ENCODE measurements at places on chromosomes 3 and 15.

DNA sequence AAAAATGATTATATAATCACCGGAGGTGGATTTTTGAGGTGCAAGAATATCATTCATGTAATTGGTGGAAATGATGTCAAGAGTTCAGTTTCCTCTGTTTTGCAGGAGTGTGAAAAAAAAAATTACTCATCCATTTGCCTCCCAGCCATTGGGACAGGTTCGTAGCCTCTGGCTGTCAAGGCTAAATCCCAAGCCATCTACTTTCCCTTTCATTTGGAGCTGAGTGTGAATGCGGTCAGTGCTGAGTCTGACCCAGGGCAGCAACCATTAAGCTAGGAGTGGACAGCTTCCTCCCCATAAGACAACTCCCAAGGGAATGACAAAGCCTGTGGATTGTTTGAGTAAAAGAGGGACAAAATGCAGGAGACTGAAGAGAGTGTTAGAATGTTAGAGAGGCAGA is 33.6 kb downstream of the PARP14 start:
- DNase-seq: no peak

DNA sequence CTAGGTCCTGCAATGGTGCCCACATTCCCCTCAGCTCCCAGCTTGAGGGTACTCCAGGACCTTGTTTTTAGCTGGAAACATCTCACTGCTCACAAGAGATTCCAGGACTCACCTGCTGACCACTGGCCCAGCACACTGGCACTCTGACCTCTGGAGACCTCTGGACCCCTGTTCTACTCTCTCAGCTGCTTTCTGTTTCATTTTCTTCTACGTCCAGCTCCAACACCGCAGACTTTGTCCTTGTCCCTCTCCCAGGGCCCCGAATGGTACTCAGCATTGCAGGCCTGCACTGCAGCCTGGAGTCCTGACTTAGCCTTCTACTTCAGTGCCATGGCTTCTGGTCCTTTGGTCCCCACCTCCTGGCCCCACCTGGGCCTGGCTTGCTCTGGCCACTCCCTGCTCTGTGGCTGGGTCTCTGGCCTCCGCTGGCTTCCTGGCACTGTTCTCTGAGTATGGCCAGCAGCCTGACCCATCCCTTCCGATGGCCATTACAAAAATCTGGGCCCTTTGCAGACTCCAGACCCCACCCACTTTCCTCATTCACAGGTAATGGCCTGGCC is 27.9 kb downstream of the KY start:
- DNase-seq: no peak

GRCh38 chr15:50278496-50278895 is 13.0 kb upstream of the HDC start:
- no peak for DNase-seq

DNA sequence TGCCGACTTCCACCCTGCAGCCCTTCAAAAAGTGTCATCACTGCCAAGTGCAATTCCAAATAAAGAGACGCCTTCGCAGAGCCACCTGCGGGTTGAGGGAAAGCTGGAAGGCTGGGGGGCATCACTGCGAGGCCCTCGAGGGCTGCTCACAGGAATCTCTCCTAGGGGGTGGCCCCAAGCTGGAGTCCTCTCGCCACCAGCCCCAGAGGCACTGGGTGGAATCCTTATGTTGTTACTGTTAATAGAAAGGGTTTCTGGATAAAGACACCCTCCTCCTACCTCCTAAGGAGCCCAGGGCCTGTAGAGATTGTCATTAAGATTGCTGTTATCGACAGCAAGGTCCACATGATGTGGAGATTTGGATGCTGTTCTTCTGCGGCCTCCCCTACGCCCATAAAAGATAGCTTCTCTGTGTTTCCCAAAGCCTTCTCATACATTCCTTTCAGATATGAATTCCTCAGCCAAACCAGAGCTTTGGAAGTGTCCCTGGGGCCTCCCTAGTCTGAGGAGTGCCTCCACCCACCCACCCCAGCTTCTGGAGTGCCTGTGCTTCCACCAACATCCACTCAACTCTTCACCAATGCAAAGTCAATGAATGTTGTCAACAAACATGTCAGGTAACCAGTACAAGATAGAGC is 512.7 kb downstream of the SHQ1 start:
- no peak for DNase-seq

DNA sequence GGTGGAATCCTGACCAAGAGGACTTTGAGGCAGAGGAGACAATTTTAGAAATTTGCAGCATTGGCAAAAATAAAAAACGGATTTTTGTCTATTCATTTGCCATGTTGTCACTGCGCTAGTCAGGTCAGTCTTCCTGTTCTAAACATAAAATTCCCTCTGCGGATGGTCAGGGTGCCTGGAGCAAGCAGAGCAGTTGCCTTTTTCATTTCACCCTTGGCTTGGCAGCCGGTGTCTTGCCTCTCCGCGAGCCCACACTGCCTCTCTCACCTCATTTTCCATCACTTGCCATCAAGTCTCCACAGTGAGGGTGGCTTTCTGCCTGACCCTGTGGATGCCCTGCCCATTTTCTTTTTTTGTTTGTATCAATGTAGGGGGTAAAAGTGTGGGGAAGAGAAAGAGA is 396.1 kb downstream of the LRTM1 start:
- no peak for DNase-seq

GRCh38 chr3:59908701-59909100 is 858.9 kb upstream of the CFAP20DC start:
- DNase-seq: no peak

DNA sequence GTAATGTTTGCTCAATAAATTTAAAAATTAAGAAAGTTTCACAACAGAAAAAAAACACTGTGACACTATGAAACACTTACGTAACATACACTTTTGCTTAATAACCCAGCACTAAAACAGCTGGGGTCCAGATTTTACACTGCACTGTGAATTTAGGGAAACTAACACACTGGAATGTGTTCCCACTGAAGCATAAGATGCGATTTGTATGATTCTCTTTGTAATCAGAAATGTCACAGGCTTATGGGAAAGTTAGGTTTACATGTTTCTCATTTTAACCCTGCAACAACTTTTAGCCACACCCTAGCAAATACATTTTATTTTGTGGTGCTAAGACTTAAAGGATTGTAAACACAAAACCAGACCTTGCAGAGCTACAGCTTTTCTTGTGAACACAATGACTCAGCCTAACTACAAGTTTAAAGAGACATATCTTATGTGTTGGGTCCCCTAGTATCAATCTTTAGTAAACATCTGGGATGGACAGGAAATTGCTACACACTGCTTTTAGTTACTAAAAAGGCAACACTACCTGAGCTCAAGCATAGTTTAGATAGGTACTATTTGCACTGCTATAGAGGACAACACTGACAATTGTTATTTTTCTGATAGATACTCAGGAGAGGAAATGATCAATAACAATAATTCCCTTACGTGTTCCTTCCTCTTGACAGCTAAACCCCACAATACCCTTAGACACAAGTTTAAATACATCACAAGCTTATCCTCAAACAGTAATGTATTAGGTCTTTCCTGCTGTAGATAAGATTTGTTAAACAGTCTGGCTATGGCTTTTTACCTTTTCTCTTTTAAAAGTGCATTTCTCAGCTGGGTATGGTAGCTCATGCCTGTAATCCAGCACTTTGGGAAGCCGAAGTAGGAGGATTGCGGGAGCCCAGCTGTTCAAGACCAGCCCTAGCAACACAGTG is 3.8 kb downstream of the PLD1 start:
- DNase-seq: no peak

GRCh38 chr15:69478259-69478781 is 25.7 kb downstream of the RPLP1 start:
- DNase-seq: no peak

DNA sequence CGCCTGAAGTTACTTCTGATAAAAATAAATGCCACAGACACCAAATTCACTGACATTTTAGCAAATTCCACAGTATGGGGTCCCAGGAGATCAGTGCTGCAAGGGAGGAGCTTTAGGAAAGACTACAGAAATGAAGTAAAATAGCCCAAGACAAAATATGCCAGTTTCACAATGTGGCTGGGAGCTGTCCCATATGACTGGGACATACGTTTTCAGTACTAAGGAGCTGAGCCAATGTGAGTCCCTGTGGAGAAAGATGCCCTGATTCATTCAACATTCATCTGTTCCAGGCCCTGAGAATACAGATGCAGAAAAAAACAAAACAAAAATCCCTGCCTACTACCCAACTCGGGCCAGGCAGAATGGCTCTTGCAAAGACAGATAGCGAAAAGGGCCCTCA is 63.4 kb upstream of the FAM174B start:
- DNase-seq: no peak

- DNase-seq: no peak
These were observed 307.9 kb upstream of the CBLB start for GRCh38 chr3:106176734-106177133.

GRCh38 chr3:85151555-85151954 is 192.8 kb downstream of the CADM2 start:
- no peak for DNase-seq

DNA sequence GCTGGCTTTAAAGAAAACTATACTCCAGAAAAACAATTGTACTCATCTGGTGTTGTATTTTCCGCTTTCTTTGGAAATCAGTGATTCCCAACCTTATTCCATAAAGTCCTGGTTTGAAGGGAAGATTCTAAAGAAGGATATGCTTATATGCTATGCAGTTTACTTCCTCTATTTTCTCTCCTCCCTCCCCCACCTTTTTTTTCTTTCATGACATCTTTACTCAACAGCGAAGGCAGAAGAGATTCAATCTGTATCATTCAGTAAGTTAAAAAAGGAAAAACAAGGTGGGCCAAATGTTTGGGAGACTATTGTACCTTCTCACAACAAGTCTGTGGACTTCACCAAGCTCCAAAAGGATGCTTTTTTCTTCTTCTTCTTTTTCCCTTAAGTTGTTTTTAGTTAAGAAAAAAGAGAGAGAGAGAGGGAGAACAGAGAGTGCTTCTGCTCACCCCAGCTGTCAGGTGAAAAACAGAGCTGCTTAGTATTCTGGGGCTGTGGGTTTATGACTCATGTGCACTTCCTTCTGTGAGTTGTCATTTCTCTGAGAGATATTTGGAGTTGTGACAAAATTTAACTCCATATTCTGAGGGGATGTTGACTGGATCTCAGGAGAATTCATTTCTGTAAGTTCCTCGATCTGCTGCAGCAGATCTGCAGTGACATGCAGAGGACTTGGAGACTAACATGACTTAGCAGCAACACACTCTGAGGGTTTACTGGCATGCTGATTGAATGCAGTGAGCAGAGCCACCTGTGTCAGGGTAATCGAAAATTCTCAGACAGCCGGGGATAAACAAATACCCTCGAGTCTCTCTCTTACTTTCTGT is 70.7 kb downstream of the SSR3 start:
- DNase-seq: no peak

- no peak for DNase-seq
These were observed 56.0 kb upstream of the PLSCR4 start for GRCh38 chr3:146306656-146307455.

GRCh38 chr15:68982976-68983563 is 31.4 kb upstream of the NOX5 start:
- DNase-seq: no peak

All from non-pigmented ciliary epithelial cell (primary cell).